ENCODE measurements at places on chromosomes 16 and 17.
A peak's percentile ranks its signal among the peaks of the same experiment; 100 is the strongest.

GRCh38 chr17:32926183-32926582, 1.8 kb upstream of the TMEM98 start:
- no peak for DNase-seq

- peak; percentile 74 for DNase-seq
Measured at GRCh38 chr16:720990-721764, at the start of gene ANTKMT. Gene ANTKMT (plus strand): TSS chr16:721146. CDS start chr16:721275, 129 bp downstream.

DNA sequence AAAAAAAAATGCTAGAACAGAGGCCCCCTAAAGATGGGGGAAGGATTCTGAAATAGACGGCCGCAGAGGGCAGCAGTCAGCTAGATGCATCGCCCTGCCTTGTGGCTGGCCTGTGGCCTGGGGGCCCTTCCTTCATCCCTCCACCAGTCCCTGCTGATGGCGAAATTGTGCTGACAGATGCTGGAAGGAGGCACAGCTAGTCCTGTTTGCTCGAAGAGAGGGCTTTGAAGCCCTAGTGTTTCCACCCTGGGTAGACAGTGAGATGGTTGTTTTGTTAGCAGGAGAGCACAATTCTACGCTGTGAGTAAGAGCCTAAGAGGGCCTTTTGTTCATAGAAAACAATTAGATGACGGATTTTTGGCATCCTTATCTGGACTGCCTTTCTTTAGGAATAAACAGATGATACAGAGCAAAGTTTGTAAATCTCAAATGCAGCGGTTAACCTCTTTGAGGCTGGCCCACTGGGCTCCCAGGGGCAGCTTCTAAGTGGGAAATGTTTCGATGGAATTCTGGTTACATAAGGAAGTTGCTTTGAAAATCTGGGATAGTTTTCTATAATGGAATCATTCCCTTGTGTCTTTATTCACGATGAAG, 23.0 kb downstream of the VPS35L start:
- DNase-seq, result no peak

DNA sequence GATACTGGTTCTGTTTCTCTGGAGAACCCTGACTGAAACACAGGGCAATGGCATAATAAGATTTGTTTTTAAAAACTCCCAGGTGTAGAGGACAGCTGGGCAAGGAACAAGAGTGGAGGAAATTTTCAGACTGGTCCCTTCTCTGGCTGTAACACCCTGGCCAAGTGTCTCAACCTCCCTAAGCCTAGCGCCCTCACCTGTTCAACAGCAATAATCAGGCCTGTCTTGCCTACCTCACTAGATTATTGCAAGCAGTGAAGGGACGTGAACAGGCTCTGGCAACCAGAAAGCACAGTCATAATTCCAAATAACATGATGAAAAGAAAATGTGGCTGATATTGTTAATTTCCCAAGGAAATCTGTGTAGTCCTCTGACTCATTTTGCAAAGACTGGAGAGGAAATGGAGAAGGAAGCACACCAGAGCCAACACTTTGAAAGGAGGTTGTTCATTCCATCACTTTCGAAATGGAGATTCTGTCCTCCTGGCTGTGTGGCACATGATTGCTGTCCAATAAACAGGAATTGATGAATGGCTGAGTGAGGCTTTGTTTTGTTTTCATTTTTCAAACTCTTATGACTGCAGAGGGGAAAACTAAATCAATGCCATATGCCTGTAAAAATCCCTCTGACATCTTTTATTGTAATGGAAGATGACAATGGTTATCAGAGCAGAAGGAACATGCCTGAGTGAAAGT, 87.5 kb upstream of the HLF start:
- no peak for DNase-seq

DNA sequence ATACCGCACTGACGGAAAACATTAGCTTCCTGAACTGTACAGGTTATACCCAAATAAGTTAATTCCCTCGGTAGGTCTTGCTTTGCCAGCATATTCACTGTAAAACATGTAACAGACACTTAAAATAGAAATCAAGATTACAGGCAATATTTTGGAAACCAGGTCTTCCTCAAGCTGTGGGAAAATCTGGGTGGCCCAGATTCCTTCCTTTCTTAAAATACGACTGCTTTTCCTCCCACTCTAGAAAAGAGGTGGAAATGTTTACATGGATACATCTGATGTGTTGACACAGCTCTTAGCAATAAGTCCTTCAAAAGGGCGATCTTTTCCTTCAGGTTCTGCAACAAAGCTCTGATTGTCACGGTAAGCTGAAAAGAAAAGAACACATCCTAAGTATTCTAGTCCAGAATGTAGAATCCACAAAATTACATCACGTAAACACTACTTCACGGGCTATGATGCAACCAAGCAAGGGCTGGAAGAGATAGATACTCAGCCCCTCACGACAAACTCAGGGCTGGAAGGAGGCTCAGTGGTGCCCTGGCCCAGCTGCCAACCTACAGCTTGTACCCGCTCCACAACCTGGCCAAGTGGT, 18.4 kb downstream of the STX8 start:
- DNase-seq, result no peak

GRCh38 chr16:88700636-88701482, 5.3 kb downstream of the RNF166 start:
- DNase-seq, result peak; percentile 97

- no peak for DNase-seq
Measured at GRCh38 chr16:70593544-70593943, 52.8 kb upstream of the IL34 start.

DNA sequence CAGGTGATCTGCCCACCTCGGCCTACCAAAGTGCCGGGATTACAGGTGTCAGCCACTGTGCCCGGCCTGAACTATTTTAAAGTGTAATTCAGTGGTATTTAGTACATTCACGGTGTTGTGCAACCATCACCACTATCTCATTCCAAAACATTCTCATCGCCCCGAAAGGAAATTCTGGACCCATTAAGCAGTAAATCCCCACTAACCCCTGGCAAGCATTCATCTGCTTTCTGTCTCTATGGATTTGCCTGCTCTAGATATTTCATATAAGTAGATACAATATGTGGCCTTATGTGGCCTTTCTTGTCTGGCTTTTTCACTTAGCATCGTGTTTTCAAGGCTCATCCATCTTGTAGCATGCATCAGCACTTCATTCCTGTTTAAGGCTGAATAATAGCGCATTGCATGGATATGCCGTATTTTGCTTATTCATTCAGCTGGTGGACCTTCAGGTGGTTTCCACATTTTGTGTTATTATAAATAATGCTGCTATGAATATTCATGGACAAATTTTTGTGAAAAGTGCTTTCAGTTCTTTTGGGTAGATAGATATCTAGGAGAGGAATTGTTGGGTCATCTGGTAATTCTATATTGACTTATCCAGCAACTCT, 8.4 kb upstream of the HERPUD1 start:
- DNase-seq, result no peak

- DNase-seq, result no peak
Measured at GRCh38 chr16:54936979-54937670, 6.5 kb downstream of the IRX5 start.

GRCh38 chr17:81159611-81160265, 5.6 kb upstream of the PVALEF start:
- no peak for DNase-seq

GRCh38 chr17:72953621-72954020, 138.9 kb downstream of the SLC39A11 start:
- no peak for DNase-seq

- DNase-seq, result peak; percentile 4
Measured at GRCh38 chr16:70738083-70738977, 52.5 kb upstream of the MTSS2 start.

DNA sequence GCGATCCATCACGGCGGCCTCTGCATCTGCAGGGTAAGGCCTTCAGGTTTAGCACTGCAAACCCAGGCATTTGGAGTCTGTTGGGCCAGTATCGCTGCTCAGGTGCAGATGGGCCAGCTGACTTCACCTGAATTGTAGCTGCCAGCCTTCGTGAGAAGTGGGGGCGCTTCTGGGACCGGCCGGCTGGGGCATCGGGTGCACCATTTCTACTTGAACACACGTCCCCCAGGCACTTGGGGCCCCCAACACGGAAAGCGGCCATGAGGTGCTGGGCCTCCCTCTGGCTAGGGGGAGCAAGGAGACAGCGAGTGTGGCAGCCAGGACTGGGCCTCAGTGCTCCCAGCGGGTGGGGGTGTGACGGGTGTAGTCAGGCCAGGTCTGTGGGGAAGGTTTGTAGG, 767.6 kb downstream of the KCNJ18 start:
- DNase-seq, result no peak

DNA sequence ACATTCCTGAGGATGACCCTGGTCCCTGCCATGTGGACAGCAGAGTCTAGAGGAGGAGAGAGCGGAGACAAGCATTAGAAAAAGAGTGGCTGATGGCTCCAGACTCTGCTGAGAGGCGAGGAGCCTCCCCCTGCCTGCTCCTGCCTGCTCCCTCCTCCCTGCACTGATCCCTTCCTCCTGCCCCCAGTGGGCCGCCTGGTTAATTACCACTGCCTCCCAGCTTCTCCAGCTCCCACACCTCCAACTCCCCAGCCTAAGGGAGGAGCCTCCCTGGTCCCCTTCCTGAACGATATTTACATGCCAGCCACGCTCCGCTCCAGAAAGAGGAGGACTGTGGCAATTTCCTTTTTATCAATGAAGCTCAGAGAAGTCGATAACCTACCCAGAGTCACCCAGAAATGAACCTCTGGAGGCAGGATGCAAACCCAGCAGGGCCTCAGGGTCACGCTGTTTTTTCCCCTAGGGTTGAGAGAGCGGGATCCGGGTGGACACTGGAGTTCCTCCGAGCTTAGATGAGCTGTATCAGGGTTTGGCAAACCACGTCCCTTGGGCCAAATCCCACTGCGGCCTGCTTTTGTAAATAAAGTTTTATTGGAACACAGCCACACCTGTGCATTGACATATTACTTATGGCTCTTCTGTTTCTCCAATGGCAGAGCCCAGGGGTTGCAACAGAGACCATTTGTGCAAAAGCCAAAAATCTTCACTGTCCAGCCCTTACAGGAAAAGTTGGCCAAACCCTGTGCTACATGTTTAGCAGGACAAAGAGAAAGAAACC, 27.1 kb upstream of the JPH3 start:
- DNase-seq, result no peak

- DNase-seq, result no peak
Measured at GRCh38 chr17:61307905-61308886, 91.4 kb upstream of the TBX2 start.

- no peak for DNase-seq
Measured at GRCh38 chr16:3161235-3162018, 26.6 kb upstream of the OR1F1 start.

DNA sequence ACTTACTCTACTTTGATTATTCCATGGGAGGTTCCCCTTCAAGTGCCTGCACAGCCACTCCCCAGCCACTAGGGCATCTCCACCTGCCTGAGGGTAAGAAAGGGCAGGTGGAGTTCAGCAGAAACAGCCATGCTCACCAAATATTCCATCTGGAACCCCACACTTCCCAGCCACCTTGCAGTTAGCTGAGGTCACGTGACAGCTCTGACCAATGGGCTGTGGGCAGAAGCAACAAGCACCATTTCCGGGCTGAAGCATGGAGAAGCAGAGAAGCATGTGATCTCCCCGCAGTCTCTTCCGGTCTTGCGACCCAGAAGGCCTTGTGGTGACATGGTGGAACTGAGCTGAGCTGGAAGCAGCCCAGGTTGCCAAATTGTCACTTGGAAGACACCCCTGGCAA, 108.6 kb downstream of the CCT6B start:
- DNase-seq, result no peak

DNA sequence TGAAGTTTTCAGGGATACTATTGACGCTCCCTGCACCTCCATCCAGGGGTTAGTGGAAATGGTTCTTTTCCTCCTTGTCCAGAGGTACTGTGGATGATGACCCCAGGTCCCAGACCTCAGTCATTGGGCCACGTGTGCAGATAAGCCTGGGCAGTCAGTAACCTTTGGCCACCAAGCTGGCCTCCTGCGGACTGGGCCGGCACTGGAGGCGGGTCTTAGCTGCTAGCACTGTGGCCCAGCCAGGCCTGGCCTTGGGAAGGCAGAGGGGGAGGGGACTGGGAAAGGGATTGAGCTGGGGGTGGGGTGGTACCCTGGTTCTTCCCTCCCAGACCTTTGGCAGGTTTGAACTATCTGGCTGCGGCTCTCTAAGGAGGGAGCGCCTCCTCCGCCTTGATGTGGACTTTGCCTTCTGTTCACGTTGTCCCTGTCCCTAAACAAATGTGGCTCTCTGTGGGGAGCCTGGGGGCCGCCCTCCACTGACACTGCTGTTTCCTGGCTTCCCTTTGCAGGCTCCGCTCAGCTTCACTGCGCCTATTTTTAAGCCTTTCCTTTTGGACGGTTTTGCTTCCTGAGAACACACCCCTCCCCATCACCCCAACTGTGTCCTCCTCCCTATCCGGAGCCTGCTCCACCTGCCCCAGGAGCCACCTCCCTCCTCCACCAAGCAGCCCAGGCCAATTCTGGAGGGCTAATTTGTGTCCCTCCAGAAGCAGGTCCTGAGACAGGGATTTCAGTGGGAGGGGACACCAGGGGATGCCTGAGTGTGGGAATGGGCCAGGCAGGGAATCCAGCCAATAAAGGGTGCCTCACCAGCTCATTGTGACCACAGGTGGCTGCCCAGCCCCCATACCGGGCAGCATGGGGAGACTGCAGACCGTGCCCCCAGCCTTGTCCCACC, 251.9 kb downstream of the SEC14L1 start:
- no peak for DNase-seq

Measured in central memory CD4-positive, alpha-beta T cell (primary cell).